ENCODE measurements at places on chromosomes 5 and 9.
A peak's percentile ranks its signal among the peaks of the same experiment; 100 is the strongest.

- DNase-seq, result peak; percentile 61
Observed at GRCh38 chr9:88007291-88007650, 32.9 kb upstream of the CDK20 start.

- no peak for DNase-seq
Observed at GRCh38 chr9:137355761-137356365, 53.8 kb upstream of the NRARP start.

DNA sequence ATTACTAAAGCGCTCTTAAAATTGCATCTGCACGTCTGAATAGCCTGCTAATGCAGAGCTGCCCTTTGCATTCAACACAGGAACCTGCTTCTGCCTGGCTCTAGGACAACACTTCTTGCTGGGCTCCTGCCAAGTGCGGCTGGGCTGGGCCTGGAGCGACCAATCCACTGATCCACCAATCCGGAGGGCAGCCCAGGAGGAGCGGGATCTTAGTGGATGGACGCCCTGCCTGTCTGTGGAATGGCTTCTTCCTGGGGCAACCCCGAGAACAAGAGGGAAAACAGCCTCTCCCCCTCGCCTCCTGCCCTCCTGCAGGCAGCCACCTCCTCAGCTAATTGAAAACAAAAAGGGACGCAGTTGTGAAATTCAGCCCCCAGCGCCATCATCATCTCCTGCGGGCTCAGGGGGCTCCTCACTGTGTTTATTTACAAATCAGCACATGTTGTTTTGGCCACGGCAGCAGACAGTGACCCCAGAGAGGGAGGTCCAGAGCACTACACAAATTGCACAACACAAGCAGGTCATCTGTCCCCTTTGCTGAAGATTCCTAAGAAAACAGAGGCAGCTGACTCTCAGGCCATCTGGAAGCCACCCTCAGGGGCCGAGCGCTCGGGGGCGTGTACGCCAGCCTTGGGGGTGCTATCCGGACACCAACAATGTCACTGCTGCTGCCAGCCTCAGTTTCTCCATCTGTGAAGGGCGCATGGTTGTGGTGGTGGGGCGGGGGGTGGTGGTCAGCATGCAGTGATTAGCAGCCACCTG is 57.3 kb downstream of the GADD45G start:
- DNase-seq, result no peak

GRCh38 chr5:880816-881550 is 11.6 kb downstream of the BRD9 start:
- no peak for DNase-seq

DNA sequence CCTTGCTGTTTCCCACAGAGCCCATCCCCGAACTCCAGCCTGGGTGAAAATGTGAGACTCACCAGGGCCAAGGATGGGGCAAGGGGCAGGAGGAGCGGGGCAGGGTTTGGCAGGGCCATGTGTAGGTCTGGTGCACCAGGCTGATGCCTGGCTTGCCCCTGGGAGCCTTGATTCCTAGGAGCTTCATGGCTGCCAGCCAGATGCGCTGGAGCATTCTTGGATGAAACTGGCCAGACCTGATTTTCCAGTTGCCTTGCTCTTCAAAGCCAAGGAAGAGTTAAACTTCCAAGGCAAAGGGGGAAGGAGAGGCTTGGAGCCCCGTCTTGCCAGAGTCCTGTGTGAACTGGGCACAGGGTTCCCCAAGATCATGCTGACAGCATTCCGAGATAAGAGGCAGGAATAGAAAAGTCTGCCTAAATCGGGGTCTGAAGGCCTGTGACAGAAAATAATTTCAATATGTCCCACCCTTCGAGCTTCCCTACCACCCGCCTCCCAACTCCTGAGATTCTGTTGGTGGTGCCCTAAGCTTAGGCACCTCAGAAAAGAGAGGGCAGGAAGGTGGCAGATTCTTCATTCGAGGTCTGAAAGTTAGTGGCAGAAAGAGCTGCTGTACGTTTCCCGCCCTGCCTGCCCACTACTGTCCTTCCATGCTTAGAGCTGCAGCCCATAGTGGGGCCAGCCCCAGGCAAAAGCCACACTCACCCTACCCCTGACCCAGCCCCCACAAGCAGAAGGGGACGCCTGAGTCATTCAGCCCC is 20.4 kb downstream of the FAT2 start:
- no peak for DNase-seq

DNA sequence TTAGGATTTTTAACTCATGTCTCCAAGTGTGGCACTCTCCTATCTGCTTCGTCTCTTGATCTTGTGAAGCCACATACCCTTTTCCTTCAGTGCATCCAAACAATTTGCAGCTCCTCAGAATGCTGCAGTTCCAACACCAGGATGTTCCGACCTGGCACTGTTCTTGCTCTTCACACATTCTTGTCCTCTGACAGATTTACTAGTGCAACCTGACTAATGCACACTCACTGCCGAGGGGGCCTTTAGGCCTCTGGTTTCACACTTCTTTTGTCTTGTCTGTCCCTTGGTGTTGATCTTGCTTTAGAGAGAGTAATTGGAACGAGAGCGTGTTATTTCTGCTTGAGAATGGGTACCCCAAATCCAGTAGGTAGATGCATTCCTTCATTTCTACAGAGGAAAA is 15.0 kb downstream of the ARHGAP26 start:
- DNase-seq, result no peak

DNA sequence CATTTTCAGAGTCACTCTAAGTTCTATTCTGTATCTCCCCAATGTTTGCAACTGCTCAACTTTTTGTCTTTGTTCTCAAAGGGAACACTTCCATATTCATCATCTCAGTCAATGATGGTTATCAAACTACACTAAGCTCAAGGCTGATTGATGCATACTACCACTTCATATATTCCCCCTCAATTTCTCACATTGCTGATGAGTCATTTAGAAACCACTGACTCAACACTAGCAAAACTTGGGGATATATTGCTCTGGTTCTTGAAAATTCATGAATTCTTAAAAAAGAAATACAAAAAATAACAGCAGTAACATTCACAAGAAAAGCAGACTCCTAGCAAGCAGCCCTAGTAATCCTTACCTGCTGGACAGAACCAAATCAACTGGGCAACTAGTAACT is 52.2 kb downstream of the ABHD17B start:
- no peak for DNase-seq

- DNase-seq, result no peak
Observed at GRCh38 chr5:83354958-83355357, 116.6 kb upstream of the VCAN start.

Measured in stimulated activated naive CD8-positive, alpha-beta T cell treated with anti-CD3 and anti-CD28 coated beads, Interleukin-15, Interleukin-2, amounts not matched to agents 100 U/mL and 50 U/mL, for 24 hours (primary cell).